ENCODE measurements at places on chromosomes 2 and 18. TPM values are rescaled to one million over a fixed set of nuclear protein-coding genes. Genes with fewer than 3 reads are reported as not detected.

The FSIP2 gene
- total RNA-seq, result 0.59 TPM

The RANBP2 gene
- total RNA-seq, result 70.4 TPM

The RAMP1 gene
- 157 TPM for total RNA-seq

The RAD51AP2 gene
- total RNA-seq, result 0.48 TPM

The SPP2 gene
- total RNA-seq, result not detected

The PROC gene
- total RNA-seq, result not detected

The SRD5A2 gene
- total RNA-seq, result not detected

The AFG3L2 gene
- 84.6 TPM for total RNA-seq

GRCh38 chr2:25165992-25166875, 2.1 kb downstream of the POMC start:
- DNase-seq, result peak; percentile 19

GRCh38 chr2:96156926-96157648, 11.8 kb upstream of the DUSP2 start:
- DNase-seq, result no peak

- no peak for DNase-seq
These were observed 1.8 kb downstream of the IL36RN start for GRCh38 chr2:113060796-113061195.

DNA sequence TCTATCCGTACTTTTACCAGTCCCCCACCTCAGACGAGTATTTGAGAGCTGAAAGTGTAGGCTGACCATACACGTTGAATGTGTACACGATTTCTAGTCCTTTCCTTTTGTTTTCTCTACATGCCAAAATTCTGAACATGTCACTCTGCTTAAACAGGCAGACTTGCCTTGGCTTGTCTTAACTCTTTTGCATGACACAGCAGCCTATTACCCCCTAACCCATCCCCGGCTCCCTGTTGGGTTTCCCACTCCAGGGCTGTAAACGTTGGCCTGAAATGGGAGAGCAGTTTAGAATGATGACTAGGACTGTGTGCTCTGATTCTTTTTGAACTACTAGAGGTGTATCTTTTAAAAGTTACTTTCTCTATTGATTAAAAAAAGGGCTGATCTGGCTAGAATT, 19.1 kb downstream of the MTCL1 start:
- DNase-seq, result no peak

DNA sequence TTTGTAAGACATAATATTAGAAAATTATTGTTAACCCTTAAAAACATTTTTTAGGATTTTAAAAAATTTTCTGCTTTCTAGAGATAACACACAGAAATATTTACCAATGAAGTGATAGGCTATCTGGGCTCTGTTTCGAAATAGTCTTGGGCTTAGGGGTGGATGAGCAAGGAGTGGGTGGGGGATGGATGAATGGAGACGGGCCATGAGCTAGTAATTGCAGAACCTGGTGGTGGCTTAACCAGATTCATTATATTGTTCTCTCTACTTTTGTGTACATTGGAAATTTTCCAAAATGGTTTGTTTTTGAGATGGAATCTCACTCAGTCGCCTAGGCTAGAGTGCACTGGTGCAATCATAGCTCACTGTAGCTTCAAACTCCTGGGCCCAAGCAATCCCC, 89.6 kb downstream of the TCF7L1 start:
- DNase-seq, result no peak

- no peak for DNase-seq
These were observed 64.2 kb downstream of the PTPN2 start for GRCh38 chr18:12819841-12820240.

DNA sequence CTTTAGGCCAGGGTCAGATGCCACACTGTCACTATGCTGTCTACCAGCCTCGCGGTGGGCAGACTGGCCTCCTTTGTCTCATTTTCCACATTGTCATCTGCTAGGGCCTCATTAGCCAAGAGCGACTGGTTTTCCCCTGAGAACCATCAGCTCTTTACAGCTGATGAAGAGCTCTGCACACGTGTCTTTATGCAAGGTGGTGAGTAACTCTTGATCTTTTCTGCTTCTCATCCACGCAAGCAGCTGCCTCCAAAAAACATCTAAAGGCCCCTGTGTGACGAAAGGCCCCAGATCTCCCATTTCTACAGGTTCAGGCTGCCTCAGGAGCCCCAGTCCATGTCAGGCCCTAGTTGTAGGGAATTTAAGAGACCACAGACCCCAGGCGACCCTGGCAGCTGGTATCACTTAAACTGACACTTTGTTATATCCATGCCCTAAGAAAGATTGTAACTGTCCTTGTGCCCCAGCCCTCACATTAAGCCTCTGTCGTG, 52.9 kb downstream of the DPYSL5 start:
- no peak for DNase-seq

DNA sequence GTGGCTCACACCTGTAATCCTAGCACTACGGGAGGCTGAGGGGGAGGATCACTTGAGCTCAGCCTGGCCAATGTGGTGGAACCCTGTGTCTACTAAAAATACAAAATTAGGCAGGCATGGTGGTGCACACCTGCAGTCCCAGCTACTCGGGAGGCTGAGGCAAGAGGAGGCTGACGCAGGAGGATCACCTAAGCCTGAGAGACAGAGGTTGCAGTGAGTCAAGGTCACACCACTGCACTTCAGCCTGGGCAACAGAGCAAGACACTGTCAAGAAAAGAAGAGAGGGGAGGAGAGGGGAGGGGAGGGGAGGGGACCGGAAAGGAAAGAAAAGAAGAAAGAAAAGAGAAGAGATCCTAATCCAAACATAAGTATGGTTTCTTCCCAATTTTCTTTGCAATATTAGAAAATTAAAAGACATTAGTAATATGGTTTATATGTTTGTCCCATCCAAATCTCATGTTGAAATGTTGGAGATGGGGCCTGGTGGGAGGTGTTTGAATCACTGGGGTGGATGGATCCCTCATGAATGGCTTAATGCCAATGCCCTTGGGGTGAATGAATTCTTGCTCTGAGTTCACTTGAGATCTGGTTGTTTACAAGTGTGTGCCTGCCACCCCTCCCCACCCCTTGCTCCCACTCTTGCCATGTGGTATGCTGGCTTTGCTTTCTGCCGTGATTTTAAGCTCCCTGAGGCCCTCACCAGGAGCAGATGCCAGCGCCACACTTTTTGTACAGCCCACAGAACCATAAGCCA, 50.7 kb downstream of the TRIP12 start:
- no peak for DNase-seq

- no peak for DNase-seq
These were observed 15.0 kb upstream of the ZNF407 start for GRCh38 chr18:74582642-74583041.

- DNase-seq, result no peak
These were observed 86.9 kb downstream of the FAM117B start for GRCh38 chr2:202721621-202722020.

- DNase-seq, result no peak
These were observed 114.8 kb downstream of the TMEM163 start for GRCh38 chr2:134603966-134604365.

GRCh38 chr18:61398961-61399705, 65.9 kb downstream of the CDH20 start:
- no peak for DNase-seq

- no peak for DNase-seq
These were observed 77.5 kb upstream of the ITPRID2 start for GRCh38 chr2:181814057-181814491.

DNA sequence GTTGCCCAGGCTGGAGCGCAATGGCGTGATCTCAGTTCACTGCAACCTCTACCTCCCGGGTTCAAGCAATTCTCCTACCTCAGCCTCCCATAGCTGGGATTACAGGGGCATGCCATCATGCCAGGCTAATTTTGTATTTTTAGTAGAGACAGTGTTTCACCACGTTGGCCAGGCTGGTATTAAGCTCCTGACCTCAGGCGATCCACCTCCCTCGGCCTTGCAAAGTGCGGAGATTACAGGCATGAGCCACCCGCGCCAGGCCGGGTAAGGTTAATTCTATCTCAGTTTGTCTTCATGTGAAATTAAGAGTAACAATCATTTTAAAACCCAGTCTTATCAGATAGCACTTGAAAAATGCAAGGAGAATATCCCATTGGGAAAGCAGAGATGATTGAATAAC, 1681.7 kb upstream of the DDX18 start:
- peak; percentile 22 for DNase-seq

GRCh38 chr2:63742580-63742976, 99.1 kb upstream of the UGP2 start:
- DNase-seq, result no peak

- no peak for DNase-seq
These were observed 372.4 kb upstream of the RND3 start for GRCh38 chr2:150859877-150860276.

DNA sequence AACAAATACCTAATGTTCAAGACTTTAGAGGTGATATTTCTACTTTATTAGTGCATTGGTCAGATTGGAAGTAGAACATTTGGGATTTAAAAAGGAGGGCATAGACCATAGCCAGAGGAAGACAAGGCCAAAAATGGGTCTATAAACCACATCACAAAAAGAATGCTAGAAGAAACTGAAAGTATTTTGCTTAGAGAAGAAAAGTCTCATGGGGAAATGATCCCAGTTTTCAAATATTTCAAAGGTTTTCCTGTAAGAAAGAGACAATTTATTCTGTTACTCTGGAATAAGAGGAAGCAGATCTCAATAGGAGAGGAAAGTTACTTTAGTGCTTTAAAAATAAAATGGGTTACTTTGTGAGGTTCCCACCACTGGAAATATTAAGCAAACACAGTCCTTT, 341.4 kb downstream of the TNS1 start:
- DNase-seq, result no peak

DNA sequence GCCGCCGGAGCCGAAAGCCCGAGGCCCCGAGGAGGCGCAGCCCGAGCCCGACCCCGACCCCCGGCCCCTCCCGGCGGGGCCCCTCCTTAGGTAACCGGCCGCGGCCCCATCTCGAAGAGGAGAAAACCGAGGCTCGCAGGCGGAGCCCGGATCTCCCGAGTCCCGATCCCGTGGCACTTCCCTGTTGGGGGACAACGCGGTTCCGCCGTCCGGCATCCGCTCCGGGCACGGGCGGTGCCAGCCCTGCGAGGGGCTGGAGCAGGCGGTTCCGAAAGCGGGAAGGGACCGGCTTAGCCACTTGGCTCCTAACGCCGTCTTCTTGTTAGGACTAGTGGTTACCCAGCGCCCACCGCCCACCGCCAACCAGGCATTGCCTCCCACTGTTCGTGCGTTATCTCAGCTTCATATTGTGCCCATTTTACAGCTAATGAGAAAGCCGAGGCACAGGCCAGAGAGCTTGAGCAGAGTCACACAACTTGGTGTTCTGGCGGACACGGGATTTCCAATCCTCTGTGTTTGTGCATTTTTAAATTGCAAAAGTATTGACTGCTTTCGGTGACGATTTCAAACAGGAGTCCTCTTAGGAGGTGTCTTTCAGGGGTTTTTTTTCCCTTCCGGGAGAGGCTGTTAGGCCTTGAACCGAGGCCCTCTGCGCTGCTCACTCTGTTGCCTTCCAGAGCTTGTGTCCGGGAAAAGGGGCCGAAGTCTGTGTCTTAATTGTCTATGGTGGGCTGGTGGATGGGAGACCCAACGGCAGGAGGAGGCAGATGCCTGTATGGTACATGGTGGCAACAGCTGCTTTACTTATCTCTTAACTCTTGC, 562 bp downstream of the CENPA start:
- no peak for DNase-seq

DNA sequence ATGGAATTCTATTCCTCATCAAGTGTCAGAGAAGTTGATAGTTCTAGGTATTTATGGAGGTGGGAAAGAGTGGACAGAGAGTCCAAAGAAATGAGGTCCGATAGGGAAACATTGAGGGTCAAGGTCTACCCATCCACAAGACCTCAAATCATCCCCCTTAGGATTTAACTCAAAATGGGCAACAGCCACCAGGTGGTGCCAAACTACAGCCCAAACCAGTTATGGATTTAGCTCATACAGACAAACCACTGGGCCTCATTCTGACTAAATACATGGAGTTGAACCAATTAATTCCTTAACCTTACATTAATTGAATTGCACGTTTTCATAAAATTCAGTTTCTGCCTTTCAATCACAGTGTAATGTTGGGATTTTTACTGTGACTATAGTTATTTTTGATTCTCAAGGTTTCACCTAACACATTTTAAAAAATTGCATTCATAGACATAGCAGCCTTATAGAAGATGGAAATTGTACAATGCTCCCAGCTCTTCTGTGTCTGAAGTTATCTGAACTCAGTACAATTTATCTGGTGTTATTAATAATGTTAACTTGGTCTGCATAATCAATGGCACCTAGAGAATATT, 98.2 kb upstream of the HNMT start:
- DNase-seq, result peak; percentile 51

DNA sequence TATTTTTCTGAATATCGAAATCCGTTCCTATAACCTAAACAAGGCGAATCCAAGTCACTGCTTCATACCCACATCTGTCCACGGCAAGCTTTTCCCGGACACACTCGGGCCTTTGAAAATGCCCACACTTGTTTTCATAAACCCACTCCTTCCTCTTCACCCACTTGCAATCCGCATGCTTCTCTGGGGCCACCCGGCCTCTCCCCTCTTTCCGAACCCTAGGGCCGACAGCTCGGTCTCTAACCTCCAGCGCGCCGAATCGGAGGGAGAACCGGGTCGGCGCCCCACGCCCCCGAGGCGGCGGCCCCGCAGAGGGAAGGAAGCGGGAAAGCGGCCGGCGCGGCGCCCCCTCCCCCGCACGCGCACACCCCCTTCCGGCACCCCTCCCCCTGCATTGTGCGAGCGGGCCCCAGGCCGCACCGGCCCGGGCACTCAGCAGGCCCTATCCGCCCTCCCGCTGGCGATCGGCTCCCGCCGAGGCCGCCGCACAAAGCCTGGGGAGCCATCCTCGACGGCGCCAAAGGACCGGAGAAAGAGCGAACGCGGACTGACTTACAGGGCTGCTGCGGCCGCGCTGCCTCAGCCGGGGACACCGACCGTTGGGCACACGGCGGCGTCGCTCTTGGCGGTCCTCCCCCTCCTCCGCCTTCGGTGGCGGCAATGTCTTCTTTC, 467 bp downstream of the PUM2 start:
- DNase-seq, result peak; percentile 48

DNA sequence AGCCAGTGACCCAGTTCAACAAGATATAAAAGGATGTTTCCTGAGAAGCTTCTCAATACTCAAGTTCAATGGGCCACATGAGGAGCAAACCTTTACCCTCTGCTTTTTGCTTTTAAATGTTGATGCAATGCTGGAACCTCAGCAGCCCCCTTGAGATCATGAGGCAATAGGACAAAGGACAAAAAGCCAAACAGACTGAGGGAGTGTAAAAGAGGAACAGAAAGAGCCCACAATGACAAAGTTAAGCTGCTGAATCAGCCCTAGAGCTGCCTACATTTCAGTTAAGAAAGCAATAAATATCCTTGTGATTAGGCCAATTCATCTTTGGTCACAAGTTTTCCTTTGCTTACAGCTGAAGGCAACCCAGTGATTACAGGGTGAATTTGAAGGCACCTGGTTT, 76.9 kb downstream of the MRO start:
- DNase-seq, result no peak

- DNase-seq, result peak; percentile 92
These were observed 33.3 kb upstream of the KLF11 start for GRCh38 chr2:10009811-10010781.
